Gastrocnemius medialis (tissue), 4 donors: ENCODE measurements at places on chromosomes 7 and 10. TPM values are rescaled to one million over a fixed set of nuclear protein-coding genes. Genes with fewer than 3 reads are reported as not detected.

GPR15LG gene
- 0.92 TPM for total RNA-seq

HEPACAM2 gene
- total RNA-seq: not detected

HTR5A gene
- total RNA-seq: not detected

INSIG1 gene
- total RNA-seq: 15.9 TPM

DNA sequence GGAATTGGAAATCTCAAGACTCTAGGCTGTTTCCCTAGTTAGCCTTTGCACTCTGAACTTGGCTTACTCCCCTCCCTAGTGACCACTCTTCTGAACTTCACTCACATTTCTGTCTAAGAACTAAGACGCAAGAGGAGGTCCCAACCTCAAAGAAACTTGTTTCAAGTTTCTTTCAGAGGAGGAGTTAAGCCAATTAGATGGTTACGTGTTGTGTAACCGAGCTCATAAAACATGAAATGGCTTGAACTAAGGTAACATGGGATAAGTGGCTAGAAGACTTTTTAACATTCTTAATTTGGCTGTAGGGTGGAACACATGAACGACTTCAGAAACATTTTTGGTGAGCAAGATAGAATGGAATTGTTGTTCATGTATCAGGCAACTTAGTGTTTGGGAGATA, 39.5 kb upstream of the SEC61G start:
- DNase-seq: no peak
- H3K4me3 ChIP-seq: no peak overlapping the region
- H3K27ac ChIP-seq: no peak overlapping the region
- H3K27me3 ChIP-seq: no peaks in the 10 kb centered on the region

- H3K4me1 ChIP-seq: peaks cover 40% of the 10 kb centered on the region
- H3K27ac ChIP-seq: peak overlapping the region; percentile 97
These were observed 3.0 kb downstream of the CALU start for GRCh38 chr7:128742206-128742605.

DNA sequence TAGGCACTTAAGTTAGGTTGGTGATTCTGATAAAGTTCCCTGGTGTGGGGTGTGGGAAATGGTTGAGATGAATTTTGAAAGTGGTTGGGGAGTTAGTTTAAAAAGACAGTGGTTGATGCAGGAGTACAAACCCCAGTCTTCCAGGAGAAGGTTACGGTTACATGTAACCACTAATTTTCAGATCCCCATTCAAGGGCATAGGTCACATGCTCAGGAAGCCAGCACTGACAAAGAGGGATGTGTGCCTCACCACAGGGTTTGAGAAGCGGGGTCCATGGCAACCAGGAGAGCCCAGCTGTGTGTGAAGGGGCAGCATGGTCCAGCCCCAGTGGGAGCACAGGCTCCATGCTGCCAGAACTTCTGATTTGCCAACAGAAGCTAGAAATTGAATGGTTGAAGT, 144.2 kb downstream of the MDFIC start:
- no peaks in the 10 kb centered on the region for H3K36me3 ChIP-seq
- no peak overlapping the region for H3K4me3 ChIP-seq
- no peaks in the 10 kb centered on the region for H3K4me1 ChIP-seq
- H3K27me3 ChIP-seq: no peaks in the 10 kb centered on the region
- no peak overlapping the region for H3K27ac ChIP-seq

DNA sequence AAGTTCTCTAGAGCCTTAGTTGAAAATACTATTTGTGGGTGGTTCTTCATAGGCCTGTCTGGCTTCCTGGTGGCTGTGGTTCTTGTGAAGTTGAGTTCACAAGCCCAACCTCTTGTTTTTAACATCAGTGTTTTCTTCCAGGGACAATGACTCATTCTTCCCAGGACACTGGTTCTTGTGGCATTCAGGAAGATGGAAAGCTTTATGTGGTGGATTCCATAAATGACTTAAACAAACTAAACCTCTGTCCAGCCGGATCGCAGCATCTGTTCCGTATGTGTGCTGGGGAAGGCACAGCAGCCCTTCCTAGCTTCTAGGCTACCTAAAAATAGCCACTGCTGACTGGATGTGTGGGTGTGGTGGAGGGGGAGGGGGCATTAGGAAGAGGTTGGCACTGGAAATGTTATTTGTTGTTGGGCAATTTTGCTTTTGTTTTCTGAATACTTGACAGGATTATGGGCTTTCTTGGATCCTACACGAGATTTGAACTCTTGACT, 3.9 kb downstream of the LSMEM1 start:
- H3K27me3 ChIP-seq: no peaks in the 10 kb centered on the region
- H3K4me1 ChIP-seq: peaks cover 52% of the 10 kb centered on the region
- peak overlapping the region; percentile 96 for H3K27ac ChIP-seq
- H3K36me3 ChIP-seq: peaks cover 3% of the 10 kb centered on the region
- peak; percentile 34 for DNase-seq

- H3K27ac ChIP-seq: no peak overlapping the region
- no peaks in the 10 kb centered on the region for H3K4me1 ChIP-seq
- no peaks in the 10 kb centered on the region for H3K27me3 ChIP-seq
- DNase-seq: no peak
These were observed 185.4 kb downstream of the SEC23IP start for GRCh38 chr10:120077707-120078492.
